ENCODE measurements at places on chromosomes 2 and 18.

- DNase-seq = peak; percentile 55
Measured at GRCh38 chr2:84495539-84496146, 20.7 kb upstream of the DNAH6 start.

DNA sequence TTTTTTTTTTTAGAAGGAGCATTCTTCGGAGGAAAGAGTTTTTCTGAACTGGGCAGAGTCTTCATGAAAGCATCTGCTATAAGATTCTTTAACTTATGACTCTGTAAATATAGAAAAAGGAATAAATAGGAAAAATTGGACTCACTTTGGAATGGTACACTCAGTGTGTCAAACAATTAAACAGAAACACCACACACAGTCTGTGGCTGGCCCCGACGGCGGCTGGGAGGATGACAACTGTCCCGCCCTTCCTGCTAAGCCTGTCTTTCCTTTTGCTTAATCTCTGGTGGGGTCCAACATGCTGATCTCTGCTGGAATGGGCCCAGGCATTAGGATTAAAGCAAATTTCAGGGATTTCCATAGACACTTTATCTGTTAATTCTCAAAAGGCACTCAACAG lies 12.5 kb upstream of the RAB31 start:
- no peak for DNase-seq

DNA sequence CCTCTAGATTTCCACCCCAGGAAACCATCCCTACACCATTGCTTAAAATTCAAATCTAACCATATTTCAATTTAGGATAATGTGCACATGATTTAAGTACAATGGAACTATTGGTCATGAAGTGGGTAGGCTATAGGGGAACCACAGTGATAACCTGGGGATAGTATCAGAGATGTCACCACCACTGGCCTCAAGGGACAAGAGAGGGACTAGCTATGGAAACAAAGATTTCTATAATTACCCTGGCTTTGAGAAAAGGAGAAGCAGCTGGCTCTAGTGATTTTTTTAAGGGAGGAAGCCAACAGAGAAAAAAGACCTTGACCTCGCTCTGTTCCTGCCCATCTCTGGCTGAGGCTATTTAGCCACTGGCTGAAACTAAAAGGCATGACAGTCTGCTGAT lies 132.0 kb downstream of the MEP1B start:
- DNase-seq = no peak

DNA sequence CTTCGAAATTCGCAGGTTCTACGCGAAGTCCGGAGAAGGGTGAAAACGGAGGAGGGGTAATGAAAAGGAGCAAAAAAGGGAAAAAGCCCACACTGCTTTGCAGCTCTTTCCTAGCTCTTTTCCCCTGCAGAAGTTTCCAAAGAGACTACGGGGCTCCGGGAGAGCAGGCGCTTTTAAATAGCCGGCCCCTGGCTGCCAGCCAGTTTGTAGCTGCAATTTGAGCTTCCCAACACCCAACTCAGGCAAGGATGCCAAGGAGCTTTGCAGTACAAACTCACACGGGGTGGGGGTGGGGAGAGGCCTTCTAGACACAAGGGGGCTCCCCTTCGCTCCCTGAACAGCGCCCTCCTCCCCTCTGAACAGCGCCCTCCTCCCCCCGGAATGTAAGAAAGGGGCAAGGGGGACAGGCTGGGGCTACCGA lies at the start of gene IGFBP5:
Gene IGFBP5 (minus strand): TSS at position 149 of the 421 bp plus-strand sequence. CDS start 774 bp downstream, outside the sequence.
- peak; percentile 53 for DNase-seq

DNA sequence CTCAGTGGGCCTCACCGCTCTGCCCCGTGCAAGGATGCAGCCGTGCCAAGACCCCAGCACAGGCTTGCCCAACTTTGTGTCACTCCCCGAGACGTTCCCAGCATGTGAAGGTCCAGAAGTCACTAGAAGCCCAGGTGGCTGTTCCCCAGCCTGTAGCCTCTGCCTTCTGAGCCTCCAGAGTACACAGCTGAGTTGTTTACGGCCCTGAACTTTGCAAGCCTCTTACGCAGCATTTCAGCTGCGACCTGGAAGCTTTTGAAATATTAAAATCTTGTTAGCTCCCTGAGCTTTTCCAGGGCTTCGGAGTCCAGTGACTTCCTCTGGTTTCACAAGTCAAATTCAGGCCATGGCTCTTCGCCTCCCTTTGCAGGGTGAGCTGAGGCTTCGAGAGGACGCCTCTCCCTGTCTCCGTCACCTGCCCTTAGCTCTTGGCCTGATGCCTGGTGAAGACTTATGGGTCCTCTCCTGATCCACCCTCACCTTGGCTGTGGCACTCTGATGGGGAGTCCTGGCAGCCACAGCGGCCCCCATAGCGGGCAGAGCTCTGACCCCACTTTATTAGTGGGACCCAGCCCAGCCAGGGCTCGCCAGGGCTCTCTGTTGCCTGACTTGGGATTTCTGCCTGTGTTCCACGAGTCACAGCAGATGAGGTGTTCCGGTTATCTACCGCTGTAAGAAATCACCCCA lies 76.5 kb upstream of the HPCAL1 start:
- no peak for DNase-seq

DNA sequence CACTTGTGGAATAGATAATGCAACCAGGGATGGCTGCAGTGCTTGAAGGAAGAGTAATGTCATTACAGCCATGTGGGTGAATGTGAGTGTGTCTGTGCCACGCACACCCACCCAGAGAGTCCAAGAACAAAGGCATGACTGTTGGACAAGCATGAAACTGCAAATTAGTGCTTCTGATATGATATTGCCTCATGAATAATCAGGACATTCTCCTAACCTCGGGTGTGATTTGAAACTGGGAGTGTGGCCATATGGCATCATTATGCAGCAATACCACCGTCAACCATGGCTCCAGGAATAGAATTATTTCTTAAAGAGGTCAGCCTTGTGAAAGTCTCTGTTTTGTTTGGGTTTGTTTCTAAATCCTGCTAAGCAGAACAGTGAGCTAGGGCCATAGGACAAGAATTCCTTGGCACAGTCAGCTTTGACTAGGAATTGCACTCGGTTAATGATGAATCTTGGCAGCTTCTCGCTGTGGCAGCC lies 678.0 kb upstream of the RAB6C start:
- DNase-seq = no peak

DNA sequence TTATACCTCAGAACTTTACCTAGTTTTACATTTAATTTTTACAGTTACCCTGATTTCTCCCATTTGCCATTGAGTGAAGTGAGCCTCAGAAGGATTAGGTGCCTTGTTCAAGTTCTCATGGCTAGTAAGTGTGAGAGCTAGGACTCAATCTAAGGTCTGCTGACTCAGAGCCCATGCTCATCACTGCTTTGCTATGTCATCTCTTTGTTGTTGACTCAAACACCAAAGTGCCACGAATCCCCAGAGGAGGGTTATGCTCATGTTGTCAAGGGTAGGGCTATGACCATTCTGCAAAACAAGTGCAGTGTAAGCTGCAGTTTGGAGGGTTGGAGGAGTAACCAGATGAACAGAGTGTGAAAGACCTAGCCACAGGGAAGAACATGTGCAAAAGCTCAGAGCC lies 185.4 kb upstream of the SKOR2 start:
- DNase-seq = no peak

DNA sequence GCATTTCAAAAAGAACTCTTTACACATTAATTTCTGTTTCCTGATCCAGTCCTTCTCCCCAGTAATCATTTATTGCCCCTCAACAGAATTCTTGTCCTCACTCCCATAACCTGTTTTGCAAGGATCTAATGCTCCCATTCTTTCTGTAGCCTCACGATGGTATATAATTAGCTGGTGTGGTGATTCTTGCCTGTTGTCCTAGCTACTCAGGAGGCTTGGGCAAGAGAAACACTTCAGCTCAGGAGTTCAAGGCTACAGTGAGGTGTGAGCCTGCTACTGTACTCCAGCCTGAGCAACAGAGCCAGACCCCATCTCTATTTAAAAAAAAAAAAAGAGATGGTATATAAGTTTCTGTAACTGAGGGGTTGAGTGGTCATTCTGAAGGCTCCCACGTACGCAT lies 7.7 kb upstream of the TRAPPC8 start:
- DNase-seq = no peak

DNA sequence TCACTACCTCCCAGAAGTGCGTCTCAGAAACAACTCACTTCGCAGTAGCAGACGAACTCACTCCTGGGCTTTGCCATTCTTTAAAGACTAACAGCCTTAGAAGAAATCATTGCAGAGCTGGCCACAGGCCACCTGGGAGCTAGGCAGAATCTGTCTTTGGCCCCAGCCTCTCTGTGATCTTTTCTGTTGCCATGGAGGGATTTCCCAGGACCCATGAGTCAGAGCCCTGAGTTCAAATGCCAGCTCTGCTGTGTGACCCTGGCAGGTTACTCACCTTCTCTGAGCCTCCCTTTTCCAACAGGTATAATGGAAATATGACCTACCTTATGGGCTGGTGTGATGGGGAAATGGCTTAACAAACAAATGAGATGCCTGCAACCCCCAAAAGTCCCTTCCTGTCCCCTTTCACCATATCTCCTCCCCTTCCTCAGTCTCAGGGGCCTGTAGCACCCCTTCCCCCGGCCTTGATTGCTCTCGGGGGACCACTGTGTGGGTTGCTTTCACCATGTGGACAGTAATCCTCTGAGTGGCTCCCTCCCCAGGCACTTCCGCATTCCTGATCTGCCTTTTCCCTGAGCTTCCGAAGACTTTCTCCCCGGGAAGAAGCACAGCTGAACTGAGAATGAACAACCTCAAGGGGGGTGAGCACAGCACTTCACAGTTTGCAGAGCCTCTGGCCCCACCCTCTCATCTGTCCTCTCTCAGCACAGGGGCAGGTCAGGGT lies 34.0 kb upstream of the SLC66A3 start:
- DNase-seq = peak; percentile 39

DNA sequence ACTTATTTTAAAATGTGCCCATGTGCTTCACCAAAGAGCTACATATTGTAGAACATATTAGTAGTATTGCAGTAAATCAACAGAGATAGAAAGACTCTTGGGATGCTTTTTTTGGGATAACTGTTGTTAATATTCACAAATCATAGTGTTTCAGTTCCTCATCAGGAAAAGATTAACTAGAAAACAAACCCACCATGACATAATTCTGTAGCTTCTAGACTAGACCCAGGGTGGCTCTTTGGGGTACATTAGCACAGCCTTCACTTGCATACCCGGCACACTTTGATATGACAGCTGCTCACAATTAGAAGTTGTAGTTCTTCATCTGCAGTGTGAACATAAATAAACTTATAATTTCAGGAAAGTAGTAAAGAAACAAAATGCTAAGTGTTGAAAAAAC lies 154.2 kb downstream of the ATP9B start:
- DNase-seq = no peak

DNA sequence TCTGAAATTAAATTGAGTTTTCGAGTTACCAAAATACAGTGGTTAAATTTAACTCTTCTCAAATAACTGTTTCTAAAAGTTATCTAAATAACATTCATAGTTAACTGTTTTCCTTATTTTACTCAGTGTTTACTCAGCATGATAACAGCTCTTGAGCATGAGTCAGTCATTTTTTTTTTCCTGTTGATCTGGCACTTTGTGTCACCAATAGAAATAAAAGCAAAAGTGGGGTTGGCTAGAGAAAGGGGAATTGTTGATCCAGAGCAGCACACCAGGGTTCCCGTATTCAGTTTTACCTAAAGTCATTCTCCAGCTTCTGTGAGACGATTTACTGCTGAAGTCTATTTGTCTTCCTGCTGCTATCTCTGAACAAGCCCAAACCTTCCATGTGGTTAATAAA lies 851.6 kb downstream of the DCC start:
- no peak for DNase-seq

GRCh38 chr2:227597998-227598397 lies 695 bp upstream of the SCYGR2 start:
- DNase-seq = no peak

DNA sequence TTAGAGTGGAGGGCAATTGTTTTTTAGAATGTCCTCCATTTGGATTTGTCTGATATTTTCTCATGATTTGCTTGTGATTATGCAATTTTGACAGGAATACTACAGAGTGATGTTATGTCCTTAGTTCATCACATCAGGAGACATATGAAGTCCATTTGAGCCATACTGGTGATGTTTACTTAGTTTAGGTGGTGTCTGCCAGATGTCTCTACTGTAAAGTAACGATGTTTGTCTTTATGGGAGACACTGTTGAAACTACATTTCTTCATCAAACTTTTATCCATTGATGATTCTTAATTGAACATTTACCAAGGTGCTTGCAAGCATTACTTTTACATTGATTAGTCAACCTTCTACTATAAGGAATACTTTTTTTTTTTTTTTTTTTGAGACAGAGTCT lies 4.9 kb upstream of the SNORC start:
- no peak for DNase-seq

- DNase-seq = peak; percentile 21
Measured at GRCh38 chr2:189613077-189613636, 32.6 kb upstream of the SLC40A1 start.

DNA sequence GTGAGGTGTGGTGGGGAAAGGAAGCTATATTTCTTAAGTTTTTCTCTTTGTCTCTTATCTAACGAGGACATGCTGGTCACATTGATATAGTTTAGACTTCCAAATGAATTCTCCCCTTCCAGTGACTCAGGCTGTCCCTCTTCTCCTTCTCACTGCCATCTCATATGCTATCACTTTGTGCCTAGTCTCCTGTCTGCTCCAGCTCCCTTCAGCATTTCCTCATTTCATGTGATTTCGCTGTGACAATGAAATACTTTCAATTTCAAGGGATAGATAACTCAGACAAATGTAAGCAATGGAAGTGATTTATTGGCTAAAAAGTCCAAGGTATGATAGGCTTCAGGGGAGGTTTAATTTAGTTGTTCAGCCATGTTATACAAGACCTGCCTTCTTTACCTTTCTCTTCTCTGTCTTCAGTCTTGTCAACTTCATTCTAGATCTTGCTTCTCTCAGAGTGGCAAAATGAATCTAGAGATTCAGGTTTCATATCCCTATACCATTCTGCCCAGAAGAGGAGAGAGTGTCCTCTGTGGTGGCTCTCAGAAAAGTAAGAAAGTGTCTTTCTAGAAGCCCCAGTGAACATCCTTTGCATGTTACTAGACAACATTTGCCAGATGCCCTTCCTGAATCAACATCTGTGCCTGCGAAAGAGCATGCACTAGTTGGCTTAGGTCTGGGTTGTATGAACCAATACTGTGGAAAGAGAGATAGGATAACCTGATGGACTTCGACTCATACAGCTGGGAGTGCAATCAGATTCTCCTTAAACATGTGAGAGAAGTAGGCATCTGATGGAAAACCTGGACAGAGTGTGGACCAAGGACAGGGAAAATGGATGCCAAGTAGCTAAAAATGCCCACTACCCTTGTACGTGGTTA lies 29.9 kb upstream of the GPR155 start:
- no peak for DNase-seq

GRCh38 chr2:9707008-9707407 lies 76.2 kb upstream of the YWHAQ start:
- no peak for DNase-seq

- DNase-seq = no peak
Measured at GRCh38 chr18:11309172-11309571, 159.8 kb upstream of the PIEZO2 start.

DNA sequence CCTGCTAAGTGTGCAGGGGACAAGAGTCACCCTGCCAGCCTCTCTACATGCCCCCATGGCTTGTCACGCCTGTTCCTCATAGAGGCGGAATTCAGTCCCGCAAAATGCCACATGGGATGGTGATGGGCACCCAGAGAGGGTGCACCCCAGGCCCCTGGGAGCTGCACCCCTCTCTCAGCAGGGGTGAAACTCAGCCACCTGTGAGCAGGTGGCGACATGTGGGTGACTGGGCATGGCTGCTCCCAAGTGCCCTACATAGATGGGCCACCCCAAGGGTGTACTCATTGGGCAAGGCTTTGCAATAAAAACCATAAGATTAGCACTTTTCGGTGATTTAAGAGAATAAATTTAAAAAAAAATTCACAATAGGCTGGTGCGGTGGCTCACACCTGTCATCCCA lies 6.3 kb downstream of the HS6ST1 start:
- no peak for DNase-seq

GRCh38 chr2:14861181-14861580 lies 228.7 kb downstream of the LRATD1 start:
- no peak for DNase-seq

- no peak for DNase-seq
Measured at GRCh38 chr2:106306387-106306786, 112.3 kb upstream of the UXS1 start.
